ENCODE measurements at places on chromosomes 5 and 9.

DNA sequence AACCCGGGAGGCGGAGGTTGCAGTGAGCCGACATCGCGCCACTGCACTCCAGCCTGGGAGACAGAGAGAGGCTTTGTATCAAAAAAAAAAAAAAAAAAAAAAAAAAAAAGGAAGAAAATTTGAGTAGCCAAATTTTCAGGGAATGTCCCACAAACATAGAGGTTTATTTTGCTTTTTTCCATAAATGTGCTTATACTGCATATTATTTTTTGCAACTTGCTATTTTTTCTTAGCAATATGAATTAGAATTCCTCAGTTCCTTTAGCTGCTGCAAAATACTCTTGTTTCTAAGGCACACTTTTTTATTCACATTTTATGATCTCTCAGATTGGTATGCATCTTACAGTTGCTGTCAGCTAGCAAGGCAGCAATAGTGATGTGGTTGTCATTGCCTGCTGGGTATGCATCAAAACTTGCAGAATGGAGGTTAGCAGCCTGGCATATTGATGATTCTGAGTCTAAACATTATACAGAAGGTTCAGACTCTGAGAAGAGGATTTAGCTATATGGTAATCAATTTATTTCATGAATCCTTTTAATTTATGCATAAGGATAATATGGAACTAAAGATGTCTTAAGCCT, 13.0 kb upstream of the MSANTD3 start:
- no peak for DNase-seq

GRCh38 chr5:158007336-158007735, 148.4 kb upstream of the CLINT1 start:
- no peak for DNase-seq

DNA sequence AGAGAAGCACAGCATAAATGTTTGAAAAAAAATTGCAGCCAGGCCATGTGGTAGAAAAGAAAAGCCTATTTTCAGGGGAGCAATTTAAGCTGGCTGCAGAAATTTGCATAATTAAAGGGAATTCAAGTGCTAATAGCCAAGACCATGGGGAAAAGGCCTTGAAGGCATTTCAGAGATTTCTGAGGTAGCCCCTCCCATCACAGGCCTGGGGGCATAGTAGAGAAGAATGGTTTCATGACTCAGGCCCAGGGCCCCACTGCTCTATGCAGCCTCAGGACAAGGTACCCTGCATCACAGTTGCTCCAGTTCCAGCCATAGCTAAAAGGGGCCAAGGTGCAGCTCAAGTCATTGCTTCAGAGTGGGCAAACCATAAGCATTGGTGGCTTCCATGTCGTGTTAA, 1416.0 kb downstream of the EFNA5 start:
- no peak for DNase-seq

GRCh38 chr5:8870959-8871355, 674.9 kb downstream of the SEMA5A start:
- DNase-seq: peak; percentile 9

- DNase-seq: no peak
Observed at GRCh38 chr5:89080467-89081116, 197.6 kb upstream of the MEF2C start.

DNA sequence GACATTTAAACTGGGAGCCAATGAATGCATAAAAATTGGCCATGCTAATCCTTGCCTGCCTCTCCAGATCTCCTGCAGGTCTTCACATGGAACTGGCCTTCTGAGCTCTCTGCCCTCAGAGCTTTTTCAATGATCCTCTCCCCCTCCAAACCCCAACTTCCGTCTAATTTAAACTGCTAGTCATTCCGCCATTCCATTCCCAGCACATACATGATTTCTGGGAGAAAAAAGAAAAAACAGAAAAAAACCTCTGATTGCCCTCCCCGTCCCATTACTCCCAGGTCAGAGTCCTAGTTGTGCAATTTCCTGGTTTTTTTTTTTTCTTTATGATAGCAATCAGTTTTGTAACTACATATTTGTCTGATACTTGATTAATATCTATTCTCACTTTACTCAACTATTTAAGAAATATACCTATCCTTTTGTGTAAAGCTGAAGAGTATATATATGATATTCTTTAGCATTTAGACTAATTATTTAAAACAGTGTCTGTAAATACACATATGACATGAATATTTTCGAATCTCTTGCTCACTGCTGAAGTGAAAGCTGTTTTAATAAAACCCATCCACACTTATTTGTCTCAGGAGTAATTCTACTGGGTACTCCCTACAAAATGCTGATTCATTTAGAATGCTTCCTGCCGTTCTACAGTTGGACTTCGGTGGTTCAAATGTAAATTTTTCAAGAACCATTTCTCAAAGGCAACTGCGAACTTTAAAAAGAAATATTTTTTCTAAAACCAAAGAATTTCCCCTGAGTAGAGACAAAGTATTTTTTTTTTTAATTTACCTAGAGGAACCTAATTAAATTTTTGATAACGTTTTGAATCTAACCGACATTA, 1.6 kb downstream of the HINT1 start:
- peak; percentile 40 for DNase-seq

DNA sequence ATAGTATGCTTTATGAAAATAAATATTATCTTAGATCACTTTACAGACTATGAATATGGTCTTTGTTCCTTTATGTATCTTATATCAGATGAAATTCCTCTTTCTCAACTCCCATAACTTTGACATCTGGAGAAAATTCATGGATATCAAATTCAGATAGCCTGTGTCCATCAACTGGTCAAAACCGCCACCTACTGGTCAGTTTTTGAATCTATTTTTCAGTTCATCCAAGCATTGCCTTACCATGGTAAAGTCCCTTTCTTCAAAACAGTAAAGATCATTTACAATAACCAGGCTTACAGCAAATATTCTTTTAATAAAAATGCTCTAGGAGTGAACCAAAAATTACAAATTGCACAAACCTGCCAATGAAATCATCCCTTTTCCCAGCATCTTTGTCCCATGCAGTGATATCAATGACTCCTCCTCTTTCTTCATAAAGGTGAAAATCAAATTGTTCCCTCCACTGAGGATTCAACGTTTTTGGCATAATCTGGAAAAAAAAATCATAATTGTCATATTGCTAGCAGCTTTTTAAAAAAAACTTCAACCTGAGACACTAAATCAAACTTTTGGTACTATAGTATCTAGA, 290.5 kb downstream of the SLF1 start:
- peak; percentile 41 for DNase-seq

GRCh38 chr5:26763215-26763614, 275.2 kb downstream of the CDH9 start:
- no peak for DNase-seq

DNA sequence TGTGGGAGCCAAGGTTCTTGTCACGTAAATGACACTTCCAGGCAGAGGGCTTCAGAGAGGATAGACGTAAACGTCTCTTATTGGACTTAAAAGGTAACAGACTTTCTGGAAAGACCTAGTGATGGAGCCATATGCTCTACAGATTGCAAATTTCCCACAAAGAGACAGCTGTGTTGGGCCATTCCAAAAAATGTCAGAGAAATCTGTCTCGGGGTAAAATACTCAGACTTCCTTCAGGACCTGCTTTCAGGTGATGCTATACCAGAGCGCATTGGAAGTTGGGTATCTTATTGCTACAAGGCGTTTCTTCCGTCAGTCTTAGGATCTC, 29.2 kb downstream of the PROP1 start:
- no peak for DNase-seq

DNA sequence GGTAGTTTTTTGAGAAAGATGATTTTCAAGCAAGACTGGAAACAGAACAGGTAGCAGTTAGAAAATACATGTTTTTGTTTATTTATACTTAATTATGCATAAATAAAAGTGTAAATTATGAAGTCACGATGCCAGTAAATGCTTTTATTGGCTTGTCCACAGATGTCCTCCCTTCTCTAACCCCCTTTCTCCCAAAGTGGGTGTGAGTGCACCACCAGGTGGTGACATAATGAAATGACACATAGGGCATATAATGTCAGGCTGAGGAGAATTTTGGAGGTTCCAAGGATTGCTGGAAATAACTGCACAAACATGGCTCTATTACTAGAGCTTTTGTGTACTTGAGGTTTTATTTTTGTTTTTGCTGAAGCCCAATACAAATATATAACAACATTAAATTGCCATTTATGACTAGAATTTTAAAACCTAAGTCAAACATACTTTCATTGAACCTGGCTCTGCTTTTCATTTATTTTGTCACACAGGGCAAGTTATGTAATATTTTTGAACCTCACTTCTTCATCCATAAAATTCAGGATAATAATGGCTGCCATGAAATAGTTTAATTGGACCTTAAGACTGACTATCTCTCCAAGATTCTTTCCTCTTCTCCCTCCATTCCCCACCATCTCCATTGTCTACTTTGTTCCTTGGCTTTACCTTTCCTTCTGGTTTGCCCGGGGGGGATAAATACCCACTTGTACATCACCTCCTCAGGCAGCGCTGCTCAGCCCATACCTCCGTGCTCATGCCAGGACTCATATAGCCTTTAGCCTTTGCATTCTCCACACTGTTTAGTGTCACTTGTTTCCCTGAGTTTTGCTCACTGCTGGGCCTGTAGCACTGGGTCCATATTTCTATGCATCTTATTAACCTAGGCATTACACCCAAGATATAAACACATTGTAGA, 168.8 kb downstream of the PDE4D start:
- DNase-seq: peak; percentile 55

DNA sequence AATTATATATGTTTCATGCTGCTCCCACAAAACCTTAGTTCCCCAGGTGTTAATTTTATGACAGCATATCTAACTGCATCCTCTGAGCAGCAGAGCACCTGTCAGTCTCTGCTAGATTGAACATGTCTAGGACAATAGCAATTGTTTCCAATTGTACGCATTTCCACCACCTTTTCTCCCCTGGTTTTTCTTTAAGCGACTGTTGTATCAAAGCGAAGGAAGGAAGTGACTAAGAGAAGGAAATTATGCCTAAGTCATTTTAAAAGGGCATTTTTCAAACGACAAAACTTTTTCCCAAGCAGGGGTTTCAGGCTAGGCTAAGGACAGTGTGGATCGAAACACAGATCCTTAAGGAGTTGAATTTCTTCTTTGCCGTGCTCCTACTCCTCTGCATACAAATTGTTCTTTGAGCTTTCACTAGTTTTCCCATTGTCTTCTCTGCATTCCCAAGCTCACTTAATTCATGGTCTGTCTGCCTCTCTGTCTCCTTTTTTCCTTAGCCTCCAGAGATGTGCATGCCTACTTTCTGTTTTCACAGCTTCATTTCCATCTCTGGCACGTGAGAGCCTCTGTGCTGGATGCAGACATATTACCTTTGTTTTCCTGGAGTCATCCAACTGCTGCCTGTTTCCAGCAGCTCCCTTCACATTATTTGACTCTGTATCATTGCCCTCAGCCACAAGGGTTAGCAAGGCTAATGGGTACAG, 39.4 kb upstream of the STARD4 start:
- no peak for DNase-seq

DNA sequence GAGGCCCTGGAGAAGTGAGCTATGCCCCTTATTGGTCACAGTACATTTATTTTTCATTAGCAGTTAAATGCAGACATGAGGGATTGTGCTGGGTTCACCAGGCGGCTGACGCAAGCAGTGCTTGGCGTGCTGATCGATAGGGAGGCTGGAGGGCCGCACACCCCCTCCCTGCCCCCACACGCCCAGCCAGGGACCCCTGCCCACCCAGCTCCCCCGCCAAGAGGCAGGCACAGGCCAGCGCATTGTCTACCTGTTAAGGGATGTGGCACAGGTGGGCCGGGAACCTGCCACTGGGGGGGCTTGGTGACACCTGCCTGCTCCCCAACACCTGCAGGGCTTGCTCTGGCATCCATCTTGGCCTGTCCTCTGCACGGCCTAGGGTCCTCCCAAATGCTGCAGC, 39.2 kb downstream of the HK3 start:
- no peak for DNase-seq

DNA sequence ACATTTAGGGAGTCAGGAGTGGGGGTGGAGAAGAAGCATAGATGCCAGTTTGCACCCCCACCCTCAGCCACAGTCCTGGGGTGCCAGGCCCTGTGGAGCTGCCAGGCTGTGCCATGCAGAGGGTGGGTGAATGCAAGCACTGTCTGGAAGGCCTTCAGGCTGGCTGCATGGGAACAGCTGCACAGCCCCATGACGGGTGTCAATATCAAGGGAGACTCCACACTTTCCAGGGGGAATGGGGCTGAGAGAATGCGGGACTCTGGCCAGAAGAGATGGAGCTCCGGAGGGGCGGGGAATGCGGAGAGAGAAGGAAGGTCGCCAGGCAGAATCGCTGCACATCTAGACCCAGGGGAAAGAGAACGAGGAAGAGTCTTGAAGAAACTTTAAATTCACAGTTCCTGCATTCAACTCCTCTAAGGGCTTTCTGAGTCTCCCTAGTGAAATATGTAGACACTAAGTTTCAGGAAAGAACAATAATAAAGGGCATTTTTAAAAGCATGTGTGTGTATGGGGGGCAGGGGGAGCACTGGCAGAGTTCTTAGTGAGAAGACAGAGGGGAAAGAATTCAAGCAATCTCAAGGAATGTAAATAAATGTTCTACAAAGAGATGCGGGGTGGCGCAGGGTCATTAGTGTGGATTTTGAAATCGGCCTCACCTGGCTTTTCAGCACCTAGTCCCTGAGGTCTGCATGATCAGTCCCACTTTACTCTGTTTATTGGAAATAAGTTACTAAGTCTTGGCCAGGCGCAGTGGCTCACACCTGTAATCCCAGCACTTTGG, 59.1 kb downstream of the BOD1 start:
- DNase-seq: peak; percentile 17

DNA sequence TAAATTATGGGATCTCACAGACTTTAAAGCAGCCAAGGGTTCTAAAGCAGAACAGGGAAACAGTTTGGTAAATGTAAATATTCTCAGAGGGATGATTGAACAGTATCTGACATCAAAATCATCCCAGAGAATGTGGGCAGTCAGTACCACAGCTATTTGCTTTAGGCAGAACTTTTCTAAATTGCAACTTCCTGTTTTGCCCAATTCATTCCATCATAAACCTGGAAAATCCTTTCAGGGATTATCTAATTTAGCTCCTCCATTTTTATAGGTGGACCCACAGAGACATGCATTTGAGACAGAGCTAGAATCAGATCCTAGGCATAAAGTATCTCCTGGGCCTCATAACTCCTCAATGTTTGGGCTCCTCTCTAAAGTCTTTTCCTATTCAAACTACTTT, 12.4 kb downstream of the NR6A1 start:
- DNase-seq: no peak

DNA sequence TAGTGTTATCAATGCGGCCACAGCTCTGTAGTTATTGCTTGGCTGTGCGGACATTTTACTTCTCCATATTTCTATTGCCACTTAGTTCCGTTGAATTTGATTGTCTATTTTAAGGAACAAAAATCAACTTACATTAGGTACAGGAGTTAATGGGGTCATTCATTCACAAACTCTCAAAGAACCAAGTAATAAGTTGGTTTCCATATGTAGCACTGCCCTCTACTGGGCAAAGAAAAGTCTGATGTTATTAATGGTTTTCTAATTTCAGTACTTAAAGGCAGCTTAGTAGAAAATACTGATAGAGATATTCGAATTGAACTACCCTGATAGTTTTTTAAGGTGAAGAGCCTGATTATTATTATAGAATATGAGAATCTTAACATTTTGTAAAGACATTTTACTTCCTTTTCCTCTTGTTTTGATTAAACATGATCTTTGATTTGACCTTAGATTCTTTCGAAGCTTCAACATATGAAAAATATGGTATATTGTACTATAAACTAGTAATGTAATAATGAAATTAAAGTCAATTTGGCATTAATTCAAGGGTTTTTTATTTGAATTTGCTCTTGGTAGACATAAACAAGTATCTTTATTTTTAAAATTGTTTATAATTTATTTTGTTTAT, 119.5 kb upstream of the CTNND2 start:
- peak; percentile 34 for DNase-seq

GRCh38 chr5:116858705-116859333, 284.2 kb upstream of the SEMA6A start:
- DNase-seq: no peak

- no peak for DNase-seq
Observed at GRCh38 chr5:63931836-63932235, 30.4 kb downstream of the HTR1A start.

All from fibroblast of skin of back (primary cell).